ENCODE measurements at places on chromosomes 2 and 18.

DNA sequence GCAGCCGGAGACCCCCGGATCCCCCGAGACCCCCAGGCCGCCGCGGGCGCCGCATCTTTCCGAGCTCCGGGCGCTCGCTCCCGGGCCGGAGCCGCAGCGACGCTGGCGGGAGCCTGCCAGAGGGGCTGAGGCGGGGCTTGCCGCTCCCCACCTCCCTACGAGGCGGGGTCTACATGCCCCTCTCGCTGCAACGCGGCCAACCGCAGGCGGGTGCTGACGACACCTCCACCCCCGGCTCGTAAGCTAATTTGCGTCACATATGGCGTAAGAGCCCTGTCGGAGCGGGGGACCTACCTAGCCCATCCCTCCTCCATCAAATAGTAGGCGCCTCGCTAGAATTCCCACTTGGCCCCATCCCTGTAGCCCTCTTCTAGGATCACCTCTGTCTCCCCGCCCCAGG, at the start of gene PTPRN:
Gene PTPRN, minus strand, starts transcription at position 124 of the 400 bp plus-strand sequence. Its CDS starts 69 bp downstream, at position 55.
- peak; percentile 35 for DNase-seq

- no peak for DNase-seq
Observed at GRCh38 chr18:79106084-79106483, 36.9 kb downstream of the ATP9B start.

DNA sequence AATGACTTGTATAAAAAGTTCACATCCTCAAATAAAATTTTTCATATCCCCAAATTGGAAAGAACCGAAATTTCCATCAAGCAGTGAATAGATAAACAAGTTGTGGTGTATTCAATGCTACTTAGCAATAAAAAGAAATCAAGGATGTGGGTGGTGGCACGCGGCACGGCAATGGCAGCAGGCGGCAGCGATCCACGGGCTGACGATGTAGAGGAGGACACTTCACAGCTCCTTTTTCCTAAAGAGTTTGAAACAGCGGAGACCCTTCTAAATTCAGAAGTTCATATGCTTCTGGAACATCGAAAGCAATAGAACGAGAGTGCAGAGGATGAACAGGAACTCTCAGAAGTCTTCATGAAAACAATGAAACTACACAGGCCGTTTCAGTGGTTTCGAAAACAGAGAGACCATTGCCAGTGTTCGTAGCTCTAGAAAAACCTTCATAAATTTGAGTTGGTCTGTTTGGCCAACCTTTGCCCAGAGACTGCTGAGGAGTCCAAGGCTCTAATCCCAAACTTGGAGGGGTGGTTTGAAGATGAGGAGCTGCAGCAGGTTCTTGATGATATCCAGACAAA, 9.8 kb upstream of the IL36A start:
- no peak for DNase-seq

DNA sequence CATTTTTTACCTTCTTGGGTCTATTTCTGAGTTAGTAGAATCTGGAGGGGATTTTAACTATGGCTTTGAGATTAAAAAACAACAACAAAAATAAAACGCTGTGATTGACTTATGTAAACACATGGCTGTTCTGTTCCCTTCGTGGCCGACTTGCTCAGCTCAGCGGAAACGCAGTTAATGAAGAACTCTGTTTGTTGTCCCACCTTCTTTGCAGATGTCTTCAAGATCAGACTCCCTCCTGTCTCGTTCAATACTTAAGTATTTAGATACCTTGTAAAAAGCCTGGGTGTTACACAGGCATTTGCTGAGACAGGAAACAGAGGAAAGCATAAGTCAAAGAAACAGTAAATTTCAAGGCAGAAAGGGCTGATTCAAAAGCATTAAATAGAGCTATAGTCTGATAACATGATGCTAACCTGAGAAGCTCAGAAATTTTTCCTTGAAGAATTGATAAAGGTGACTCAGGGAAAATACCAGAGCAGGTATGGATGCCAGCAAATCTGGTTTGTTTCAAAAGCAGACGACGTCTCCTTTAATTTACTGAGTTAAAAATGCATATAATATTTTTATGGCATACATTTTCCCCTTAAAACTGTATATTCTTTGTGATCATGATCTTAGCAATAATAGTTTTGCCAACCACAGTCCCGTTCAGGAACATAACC, 21.7 kb upstream of the POLI start:
- DNase-seq: no peak

GRCh38 chr2:80531319-80531718, 226.8 kb upstream of the LRRTM1 start:
- DNase-seq: no peak

GRCh38 chr2:151417650-151418049, 7.9 kb downstream of the RIF1 start:
- DNase-seq: no peak

GRCh38 chr2:189409131-189409530, 32.1 kb upstream of the WDR75 start:
- peak; percentile 38 for DNase-seq

DNA sequence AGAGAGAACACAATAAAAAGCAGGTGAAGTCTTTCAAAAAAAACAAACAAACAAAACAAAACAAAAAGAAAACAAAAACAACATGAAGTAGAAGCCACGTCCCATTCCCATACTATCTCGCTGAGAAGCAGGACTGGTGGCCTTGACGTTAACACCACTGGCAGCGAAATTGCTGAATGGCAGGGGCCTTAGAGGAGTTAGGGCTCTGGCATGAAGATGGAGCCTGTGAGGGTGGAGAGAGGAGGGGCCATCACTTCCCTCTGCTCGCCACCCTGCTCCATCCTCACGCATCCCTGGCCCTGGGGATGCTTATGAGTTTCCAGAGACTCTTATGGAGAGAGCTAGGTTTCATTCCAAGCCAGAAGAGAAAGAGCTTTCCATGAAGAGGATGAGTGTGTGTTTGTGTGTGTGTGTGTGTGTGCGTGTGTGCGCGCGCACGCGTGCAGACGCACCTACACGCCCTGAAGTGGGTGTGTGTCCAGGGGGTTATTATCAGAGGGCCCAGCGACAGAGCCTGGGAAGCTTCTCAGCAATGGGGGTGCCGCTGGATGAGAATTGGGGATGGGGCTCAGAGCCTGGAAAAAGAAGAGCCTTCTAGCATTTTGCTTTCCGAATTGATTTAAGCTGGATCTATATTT, 20.4 kb upstream of the IMPA2 start:
- DNase-seq: no peak

DNA sequence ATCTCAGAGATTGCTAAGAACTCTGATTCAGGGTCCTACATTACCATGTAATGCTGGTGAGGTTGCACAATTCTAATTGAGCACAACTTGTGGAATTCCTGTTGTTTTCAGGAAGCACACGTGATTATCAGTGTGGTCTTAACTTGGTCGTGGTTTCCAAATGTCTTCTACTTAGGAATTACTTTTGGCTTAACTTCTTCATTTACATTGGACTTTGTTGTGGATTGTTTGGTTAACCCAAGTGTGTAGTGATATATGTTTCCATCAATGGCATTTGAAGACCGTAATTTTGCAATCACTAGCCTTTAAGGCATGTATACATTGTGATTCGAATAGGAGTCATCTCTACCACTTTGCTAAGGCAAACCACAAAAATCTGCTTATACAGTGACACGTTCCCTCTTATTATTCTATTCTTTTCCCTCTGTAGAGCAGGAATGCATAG, 373.3 kb downstream of the IRS1 start:
- DNase-seq: peak; percentile 58

- DNase-seq: peak; percentile 54
Observed at GRCh38 chr2:20071397-20072383, 20.3 kb upstream of the LAPTM4A start.

- no peak for DNase-seq
Observed at GRCh38 chr2:23478087-23478932, 93.3 kb downstream of the KLHL29 start.

GRCh38 chr2:224885836-224886547, 156.3 kb downstream of the DOCK10 start:
- DNase-seq: peak; percentile 79

DNA sequence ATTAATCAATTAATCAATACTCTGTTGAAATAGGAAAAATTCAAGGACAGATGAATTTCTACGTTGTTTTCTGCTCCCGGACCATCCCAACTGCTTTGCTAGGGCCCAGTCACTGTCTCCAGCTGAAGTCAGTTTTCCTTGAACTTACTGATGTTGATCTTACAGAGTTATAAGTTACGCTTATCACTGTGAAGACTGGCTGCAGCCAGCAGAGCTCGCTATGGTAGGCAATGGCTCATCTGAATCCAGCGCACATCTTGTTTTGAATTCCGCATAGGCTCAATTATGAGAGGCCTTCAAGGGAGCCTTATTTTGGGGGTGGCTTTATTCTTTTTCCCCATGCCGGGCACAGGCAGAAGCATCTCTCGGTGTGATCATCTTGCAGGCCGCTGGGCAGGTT, 2.7 kb downstream of the MC2R start:
- no peak for DNase-seq

GRCh38 chr2:236054125-236054524, 114.1 kb downstream of the GBX2 start:
- DNase-seq: no peak

GRCh38 chr2:84839851-84840250, 41.0 kb downstream of the TRABD2A start:
- DNase-seq: no peak
